ENCODE measurements at places on chromosomes 6 and 20.

- no peak for DNase-seq
Measured at GRCh38 chr6:5190507-5190906, 70.2 kb downstream of the LYRM4 start.

GRCh38 chr6:152957796-152958195, 25.0 kb downstream of the FBXO5 start:
- no peak for DNase-seq

GRCh38 chr20:45935416-45936046, 1.0 kb downstream of the PCIF1 start:
- DNase-seq, result no peak

DNA sequence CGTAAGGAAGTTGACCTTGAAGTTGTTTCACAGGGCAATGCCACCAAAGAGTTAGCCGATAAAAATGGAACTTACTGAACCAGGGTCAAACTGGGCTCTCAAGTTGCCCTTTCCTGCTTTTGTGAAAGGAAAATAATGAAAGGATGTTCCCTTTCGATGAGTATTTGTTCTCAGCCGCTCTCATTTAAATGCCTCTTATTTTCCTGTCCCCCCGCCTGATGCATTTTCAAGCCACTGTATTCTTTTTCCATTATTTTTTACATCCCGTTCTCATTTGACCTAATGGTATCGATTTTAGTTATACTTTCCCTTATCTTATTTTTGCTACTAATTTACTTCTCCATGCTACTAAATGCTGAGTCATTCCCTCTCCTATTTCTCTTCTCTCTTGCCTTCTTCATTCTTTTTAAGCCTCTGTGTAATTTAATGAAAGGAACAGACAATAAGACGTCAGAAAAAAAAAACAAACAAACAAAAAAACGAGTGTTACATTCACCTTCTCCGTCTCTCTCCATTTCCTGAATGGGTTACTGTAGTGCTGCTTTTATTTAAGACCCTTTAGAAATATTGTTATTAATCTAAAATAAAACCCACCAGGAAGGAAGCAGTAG, 655 bp upstream of the NDUFAF4 start:
- DNase-seq, result no peak

DNA sequence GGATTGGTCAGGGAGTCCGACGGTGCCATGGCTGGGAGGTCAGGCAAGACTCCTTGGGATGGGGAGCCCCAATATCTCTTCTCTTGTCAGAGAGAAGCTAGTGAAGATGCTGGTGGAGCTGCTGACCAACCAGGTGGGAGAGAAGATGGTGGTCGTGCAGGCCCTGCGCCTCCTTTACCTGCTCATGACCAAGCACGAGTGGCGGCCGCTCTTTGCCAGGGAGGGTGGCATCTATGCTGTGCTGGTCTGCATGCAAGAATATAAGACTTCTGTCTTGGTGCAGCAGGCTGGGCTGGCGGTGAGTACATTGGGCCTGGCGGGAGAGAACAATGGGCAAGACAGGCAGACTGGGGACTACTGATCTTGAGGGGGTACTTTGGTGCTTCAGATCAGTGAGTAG, 10.9 kb downstream of the CUL9 start:
- no peak for DNase-seq

GRCh38 chr20:38261054-38261390, 487 bp upstream of the KIAA1755 start:
- no peak for DNase-seq

- no peak for DNase-seq
Measured at GRCh38 chr6:110095101-110095500, 84.4 kb downstream of the WASF1 start.

DNA sequence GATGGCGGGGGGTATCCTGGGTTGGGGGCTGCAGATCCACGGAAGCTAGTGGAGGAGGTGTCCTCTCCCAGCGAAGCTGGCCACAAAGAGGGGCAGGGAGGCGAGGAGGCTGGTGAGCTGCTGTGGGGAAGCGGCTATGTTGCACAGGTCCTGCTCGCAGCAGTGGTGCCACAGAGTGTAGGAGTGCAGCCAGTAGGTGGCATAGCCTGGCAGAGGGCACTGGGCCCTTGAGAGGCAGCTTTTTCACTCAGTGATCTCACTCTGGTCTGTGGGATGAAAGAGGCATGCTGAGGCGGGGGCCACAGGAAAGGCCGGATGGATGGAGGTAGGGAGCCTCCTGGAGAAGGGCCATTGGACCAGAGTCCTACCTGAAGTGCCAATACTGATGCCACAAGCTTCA, 2.9 kb upstream of the LY6G6D start:
- no peak for DNase-seq

DNA sequence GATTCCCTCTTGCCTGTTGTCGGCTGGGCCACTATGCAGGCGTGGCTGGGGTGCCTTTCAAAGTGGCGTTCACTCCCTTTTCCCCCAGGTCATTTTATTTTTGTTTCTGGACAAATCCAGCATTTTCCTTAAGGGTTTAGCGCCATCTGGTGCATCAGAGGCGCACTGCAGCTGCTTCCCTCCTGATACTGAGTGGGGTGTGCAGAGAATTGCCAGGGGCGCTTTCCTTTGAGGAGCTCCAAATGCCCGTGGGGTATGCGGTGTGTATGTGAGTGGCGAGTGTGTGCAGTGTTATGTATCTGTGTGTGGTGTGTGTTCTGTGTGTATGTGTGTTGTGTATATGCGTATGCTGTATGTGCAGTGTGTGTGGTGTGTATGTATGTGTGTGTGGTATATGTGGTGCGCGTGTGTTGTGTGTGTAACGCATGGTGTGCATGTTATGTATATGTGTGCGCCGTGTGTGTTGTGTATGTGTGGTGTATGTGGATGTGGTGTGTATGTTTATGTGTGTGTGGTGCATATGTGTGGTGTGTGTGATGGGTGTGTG, 100.1 kb upstream of the AGPAT4 start:
- peak; percentile 4 for DNase-seq

DNA sequence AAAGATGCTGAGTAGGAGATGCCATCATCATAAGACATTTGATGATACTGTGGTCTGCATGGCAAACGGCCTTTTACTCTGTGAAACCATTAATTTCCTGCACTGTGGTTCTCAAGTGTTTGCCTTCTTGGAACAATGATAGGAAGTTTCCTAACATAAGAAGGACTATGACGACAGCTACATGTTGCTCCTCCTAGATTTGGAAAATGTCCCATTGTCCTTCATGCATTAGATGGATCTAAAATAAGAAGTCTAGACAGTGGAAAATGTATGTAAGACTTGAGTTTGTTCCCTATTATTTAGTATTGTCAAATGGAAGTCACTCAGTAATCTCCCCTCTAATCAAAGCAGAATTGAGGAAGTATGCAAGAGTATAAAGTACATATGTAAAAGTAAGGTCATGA, 98.5 kb upstream of the TMEM170B start:
- DNase-seq, result no peak

- no peak for DNase-seq
Measured at GRCh38 chr6:1624851-1625781, 15.4 kb downstream of the FOXC1 start.

- DNase-seq, result no peak
Measured at GRCh38 chr6:72561629-72562028, 60.2 kb upstream of the KCNQ5 start.

DNA sequence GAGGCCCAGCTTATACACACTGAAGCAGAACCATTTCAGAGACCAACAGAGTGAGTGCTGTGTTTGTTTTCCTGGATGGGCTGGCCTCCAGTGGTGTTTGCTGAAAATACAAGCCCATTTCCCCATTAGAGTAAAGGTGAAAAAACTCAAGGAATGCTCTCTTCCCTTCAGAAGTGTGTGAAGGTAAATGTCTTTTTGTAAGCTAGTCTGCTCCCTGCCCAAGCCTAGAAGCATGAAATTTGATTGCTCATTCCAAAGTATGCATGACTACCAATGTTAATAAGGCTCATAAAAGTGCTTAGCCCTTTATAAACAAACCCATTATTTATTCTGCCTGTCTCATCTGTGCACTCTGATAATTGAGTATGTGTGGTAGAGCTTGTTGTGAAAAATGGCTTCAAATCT, 59.1 kb downstream of the ADGRF1 start:
- DNase-seq, result peak; percentile 69

DNA sequence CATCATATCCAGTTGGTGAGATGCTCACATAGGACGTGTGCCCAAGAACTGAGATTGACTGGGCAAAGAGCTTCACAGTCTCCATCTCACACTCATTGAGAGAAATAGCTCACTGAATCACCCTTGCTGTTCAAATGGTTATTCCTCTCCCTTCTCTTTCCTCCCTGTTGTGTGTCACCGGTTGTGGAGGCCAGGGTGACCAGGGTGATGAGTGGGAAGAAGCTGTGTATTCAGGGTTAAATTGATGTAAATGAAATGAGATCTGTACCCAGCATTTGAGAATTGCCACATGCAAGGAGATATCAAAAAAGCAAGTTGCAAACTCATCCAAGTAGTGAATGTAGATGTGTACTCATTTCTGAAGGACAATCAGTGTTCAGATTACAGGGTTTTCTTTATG, 36.6 kb upstream of the VAPB start:
- DNase-seq, result no peak

- no peak for DNase-seq
Measured at GRCh38 chr6:3389390-3390167, 67.3 kb downstream of the SLC22A23 start.

GRCh38 chr20:23526850-23527249, 35.9 kb downstream of the CST8 start:
- DNase-seq, result no peak

GRCh38 chr20:2879146-2879545, 5.9 kb downstream of the PTPRA start:
- no peak for DNase-seq

DNA sequence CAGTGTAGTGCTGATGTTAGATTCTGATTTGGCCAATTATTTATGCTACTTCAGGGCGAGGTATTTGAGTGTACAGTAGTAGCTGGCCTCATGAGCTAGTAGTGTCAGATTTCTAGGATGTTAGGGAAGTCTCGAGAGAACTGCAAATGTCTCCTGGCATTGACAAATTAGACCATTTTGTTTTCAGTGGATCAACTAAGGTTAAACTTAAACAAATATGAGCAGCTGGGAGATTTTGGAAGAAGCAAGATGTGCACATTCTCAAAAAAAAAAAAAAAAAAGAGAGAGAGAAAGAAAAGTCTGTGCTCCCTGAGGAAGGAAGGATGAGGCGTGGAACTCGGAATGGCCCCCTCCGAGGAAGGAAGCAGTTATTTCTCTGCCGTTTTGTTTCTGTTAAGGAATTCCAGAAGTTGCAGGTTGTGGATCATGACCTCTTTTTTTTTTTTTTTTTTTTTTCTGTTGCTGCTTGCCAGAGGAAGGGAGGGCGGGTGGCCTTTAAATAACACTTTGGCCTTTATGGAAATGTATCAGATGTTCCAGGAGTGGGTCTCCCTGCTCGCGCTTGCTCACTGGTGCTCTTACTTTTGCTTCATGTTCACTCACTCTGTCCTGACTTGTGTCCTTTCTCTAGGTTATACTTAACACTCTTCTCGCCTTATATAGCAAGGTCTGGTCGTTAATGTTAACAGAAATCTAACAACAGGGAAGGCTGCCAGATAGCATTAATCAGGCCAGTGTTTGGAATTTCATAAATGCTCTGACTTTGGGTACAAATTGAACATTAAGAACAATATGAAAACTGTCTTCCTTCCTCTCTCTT, 124.4 kb downstream of the TCP11 start:
- no peak for DNase-seq

DNA sequence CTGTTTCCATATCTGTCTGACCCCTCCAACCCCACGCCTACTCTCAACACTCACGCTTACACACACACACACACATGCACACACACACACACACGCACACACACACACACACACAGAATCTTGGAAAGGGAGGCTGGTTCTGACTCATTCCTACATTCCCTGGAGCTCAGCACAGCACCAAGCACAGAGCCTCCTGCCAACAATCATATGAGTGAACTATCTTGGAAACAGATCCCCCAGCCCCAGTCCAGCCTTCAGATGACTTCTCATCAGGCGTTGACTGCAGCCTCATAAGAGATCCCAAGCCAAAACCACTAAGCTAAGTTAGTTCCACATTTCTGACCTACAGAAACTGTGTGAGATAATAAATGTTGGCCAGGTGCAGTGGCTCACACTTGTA, 14.1 kb upstream of the HCK start:
- DNase-seq, result no peak

- DNase-seq, result no peak
Measured at GRCh38 chr6:107936162-107936909, 21.7 kb downstream of the SEC63 start.

DNA sequence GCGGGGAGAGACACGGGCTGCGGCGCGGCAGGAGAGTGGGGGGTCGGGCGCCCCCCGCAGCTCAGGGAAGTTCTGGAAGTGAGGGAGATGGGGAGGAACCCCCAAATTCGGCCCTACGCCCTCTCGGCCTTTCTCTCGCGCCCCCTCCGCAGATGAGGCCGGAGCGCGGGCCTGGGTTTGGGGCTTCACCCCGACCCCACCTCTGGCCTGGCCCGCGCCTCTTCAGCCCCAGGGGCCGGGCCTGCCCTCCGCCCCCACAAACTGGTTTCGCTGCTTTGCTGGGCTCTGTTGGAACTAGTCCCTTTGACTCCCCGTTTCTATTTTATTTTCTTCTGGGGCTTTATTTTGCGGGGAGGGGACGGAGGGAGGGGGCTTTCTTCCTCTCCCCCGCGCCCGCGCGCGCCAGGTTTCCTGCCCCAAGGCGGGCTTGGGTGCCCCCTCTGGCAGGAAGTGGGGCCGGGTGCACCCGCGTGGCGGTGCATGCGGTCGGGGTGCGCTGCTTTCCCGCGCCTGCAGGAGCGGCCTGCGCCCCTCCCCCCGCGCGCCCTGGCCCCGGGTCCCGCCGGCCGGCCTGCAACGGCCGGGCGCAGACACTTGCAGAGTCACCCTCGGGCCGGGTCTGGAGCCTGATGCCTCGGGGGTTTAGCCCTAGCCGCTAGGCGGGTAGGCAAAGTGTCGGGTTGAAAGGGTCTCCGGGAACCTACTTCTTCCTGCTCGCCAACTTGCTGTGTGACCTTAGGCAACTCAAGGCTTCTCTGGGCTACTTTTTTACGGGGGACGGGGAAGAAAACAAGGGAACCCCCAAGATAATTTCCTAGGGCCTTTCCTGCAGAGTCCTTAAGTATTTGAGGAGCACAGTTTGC, 1.3 kb downstream of the HMGA1 start:
- no peak for DNase-seq

DNA sequence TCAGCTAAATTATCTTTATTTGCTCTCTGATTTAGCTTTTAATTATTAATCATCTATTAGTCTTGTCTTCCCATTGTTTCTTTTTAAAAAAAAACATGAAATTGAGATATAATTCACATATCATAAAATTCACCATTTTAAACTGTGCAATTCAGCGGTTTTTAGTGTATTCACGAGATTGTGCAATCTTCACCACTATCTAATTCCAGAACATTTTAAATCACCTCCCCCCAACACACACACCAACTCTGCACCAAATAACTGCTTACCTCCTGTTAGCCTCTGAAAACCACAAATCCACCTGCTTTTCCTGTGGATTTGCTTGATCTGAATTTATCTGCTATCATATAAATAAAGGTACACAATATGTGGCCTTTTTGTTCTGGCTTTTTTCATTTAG, 8.8 kb upstream of the ABRACL start:
- DNase-seq, result no peak

GRCh38 chr20:50786703-50787102, 8.2 kb upstream of the BCAS4 start:
- DNase-seq, result no peak

All from NCI-H774 (cell line).